ENCODE measurements at places on chromosomes 7 and 10. TPM values are rescaled to one million over a fixed set of nuclear protein-coding genes. Genes with fewer than 3 reads are reported as not detected.

The FBXL13 gene
- 0.16 TPM for total RNA-seq

The CHRM2 gene
- 10.7 TPM for total RNA-seq

The FIS1 gene
- total RNA-seq: 258 TPM

The ITGB8 gene
- total RNA-seq: 6.7 TPM

The LSM5 gene
- total RNA-seq: 20.9 TPM

The VSTM2A gene
- not detected for total RNA-seq

The ADAM8 gene
- total RNA-seq: 4.5 TPM

The LYZL1 gene
- total RNA-seq: not detected

The TMEM196 gene
- not detected for total RNA-seq

The HMX2 gene
- total RNA-seq: not detected

The FAM237B gene
- total RNA-seq: not detected

The DRGX gene
- total RNA-seq: not detected

The NKX2-3 gene
- total RNA-seq: not detected

The SPDYE2 gene
- not detected for total RNA-seq

The ABCA13 gene
- total RNA-seq: 0.08 TPM

The CYP3A7 gene
- 1.0 TPM for total RNA-seq

The DCLRE1C gene
- total RNA-seq: 4.6 TPM

The CLDN3 gene
- not detected for total RNA-seq

The MACC1 gene
- total RNA-seq: 0.24 TPM

The CCDC7 gene
- 3.6 TPM for total RNA-seq

The SRPK2 gene
- total RNA-seq: 24.4 TPM

The PTTG1IP2 gene
- total RNA-seq: not detected

The PODXL gene
- 1.1 TPM for total RNA-seq

The EIF4EBP2 gene
- total RNA-seq: 52.8 TPM

The STEAP1B gene
- 4.4 TPM for total RNA-seq

The GLCCI1 gene
- total RNA-seq: 2.5 TPM

The LIPA gene
- 46.9 TPM for total RNA-seq

The CYP2C18 gene
- total RNA-seq: not detected

The ZNF488 gene
- 0.52 TPM for total RNA-seq

The TRIM73 gene
- 0.72 TPM for total RNA-seq

The ANKRD1 gene
- 13.3 TPM for total RNA-seq

Data from epithelial cell of alveolus of lung (primary cell).